CD4-positive, alpha-beta T cell treated with Interleukin-4 for 1 hour (primary cell): ENCODE measurements at places on chromosomes 5 and 9.

GRCh38 chr5:180795771-180796313 lies 6.8 kb downstream of the MGAT1 start:
- no peak for DNase-seq

DNA sequence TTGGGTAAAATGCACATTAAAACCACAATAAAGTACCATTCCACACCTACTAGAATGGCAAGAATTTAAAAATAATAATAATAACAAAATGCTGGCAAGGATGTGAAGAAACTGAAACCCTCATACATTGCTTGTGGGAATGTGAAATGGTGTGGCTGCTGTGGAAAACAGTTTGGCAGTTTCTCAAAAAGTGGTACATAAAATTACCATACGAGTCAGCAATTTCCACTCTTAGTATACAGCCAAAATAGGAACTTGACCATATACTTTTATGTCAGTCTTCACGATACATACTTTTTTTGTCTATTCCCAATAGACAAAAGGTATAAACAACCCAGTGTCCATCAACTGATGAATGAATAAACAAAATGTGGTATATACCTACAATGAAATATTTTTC lies 15.6 kb downstream of the FKBP15 start:
- DNase-seq = no peak

GRCh38 chr5:173187054-173187743 lies 42.9 kb downstream of the BNIP1 start:
- DNase-seq = no peak

GRCh38 chr5:141349917-141350619 lies at the start of gene PCDHGB1:
Gene PCDHGB1, plus strand, starts transcription at chr5:141350099. Its CDS starts 162 bp downstream, at chr5:141350261.
- DNase-seq = no peak

- no peak for DNase-seq
Measured at GRCh38 chr9:135737840-135738521, 36.0 kb downstream of the KCNT1 start.

GRCh38 chr5:54993318-54993717 lies 7.9 kb upstream of the ESM1 start:
- DNase-seq = no peak

DNA sequence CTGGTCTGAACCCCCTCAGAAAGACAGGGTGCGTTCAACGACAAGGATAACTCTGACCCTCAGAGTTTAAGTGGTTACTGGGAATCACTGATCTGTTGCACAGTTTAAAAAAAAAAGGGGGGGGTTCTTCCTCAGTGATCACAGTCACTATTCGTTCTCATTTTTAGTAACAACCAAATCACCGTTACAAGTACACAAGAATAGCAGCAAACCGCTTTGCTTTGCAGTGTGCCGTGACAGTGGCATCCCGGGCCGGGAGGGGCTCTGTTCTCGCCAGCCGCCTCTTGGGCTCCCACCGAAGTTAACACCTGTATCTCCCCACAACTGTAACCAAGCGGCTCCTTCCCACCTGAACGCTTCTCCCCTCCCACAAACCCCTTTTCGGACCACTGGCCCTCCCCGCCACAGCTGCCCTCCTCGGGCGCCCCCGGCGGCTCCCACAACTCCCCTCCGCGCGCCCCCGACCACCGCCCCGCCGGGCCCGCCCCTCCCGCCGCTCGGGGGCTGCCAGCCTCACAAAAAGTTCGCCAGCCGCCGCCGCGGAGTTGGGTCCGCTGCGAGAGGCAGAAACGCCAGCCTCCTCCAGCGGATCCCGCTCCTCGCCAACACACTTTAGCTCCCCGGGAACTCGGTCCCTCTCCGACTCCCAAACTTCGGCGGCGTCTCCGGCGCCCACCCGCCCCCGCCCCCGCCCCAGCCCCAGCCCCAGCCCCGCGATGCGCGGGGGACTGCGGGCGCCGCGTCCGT lies 1.2 kb downstream of the SSBP2 start:
- DNase-seq = peak; percentile 67
